ENCODE measurements at places on chromosomes 12 and 14. TPM values are rescaled to one million over a fixed set of nuclear protein-coding genes. Genes with fewer than 3 reads are reported as not detected.

- DNase-seq: no peak
Measured at GRCh38 chr12:50102646-50103309, 1.0 kb upstream of the GPD1 start.

DNA sequence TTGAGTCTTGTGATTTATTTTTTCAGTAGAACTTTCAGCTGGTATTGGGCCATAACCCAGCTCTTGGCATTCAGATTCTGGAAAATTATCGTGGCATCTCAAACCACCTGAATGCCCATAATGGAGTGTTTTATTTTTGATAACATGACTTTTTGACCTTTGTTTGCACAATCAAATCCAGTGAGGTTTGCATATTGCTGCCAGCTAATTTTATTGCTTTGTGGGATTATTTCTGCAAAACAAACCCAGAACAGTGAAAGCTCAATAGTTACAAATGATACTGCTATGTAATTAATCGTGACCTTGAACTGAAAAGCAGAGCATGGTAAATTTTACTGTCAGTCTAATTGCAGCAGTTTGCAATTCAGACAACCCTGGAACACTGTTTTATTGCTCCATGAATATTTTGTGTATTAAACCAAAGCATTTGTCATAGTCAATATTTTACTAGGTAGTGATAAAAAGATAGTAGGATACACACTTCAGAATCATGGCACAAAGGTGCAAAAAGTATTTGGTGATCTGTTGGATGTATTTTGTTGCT lies 255.2 kb upstream of the NAV3 start:
- no peak for DNase-seq

DNA sequence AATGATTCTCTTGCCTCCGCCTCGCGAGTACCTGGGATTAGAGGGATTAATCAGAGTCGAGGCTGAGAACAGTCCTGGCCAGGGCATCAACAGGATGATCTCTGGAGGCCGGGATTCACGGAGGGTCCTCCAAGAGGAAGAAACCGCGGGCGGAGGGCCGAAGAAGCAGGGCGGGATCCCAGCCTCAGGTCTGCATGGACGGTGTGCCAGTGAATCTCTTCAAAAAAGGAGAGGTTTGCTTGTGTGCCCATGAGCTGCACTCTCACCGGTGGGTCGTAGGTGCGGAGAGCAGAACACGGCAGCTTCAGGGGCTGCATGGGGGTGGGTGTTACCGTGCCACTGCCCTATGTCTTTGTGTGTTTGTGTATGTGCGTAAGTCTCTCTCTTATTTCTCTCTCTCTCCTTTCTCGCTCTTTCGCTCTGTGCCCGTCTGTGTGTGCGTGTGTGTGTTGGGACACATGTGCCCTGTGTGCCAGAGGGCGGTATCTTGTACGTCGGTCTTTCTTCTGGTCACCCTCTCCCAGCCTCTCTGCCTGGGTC lies 768.2 kb upstream of the ALG10B start:
- no peak for DNase-seq

DNA sequence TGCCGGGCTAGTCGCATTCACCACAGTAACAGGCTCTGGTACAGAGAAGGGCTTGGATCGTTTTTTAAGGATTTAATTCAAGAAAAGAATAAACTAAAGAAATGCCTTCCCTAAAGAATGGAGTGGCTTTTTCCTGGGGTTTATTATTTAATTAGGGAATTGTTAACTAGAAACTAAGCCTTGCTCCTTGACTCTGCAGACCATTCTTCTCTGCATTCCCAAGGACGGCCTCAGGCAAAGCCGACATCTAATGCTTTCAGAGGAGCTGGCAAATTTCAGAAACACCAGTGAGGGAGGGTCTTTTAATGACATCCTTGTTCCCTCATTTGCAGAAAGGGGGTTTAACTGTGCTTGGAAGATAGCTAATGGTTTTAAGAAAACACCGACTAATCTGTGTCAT lies 174.0 kb downstream of the EGLN3 start:
- DNase-seq: no peak

- DNase-seq: no peak
Measured at GRCh38 chr12:18899678-18900317, 161.9 kb downstream of the CAPZA3 start.

DNA sequence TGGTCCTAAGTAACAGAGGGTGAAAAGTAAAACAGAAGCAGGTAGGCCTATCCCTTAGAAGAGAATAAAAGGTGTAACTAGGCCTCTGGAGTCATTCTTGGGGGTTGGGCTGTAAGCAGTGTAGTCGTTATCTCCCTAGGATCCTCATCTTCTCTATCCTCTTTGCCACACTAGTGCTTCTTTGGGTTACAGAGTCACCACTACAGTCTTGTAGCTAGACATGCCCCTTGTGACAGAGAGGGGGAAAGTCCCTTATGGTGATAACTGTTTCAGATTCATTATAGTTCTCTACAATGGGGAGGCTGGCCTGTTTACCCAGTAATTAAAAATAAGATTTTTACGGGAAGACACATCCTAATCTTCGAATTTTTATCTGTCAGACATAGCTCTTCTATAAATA lies 16.4 kb upstream of the SRP54 start:
- no peak for DNase-seq

DNA sequence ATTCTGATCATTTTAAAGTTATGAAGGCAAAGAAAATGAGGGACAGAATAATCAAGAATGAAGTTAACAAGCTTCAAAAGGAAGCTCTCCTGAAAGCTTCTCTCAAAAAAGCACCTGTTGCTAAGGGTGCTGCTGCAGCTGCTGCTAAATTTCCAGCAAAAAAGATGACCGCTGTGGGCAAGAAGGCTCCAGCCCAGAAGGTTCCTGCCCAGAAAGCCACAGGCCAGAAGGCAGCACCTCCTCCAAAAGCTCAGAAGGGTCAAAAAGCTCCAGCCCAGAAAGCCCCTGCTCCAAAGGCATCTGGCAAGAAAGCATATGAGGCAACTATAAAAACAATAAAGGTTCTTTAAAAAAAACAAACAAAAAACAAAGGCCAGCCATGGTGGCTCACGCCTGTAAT lies 52.7 kb upstream of the NR2C1 start:
- DNase-seq: no peak

DNA sequence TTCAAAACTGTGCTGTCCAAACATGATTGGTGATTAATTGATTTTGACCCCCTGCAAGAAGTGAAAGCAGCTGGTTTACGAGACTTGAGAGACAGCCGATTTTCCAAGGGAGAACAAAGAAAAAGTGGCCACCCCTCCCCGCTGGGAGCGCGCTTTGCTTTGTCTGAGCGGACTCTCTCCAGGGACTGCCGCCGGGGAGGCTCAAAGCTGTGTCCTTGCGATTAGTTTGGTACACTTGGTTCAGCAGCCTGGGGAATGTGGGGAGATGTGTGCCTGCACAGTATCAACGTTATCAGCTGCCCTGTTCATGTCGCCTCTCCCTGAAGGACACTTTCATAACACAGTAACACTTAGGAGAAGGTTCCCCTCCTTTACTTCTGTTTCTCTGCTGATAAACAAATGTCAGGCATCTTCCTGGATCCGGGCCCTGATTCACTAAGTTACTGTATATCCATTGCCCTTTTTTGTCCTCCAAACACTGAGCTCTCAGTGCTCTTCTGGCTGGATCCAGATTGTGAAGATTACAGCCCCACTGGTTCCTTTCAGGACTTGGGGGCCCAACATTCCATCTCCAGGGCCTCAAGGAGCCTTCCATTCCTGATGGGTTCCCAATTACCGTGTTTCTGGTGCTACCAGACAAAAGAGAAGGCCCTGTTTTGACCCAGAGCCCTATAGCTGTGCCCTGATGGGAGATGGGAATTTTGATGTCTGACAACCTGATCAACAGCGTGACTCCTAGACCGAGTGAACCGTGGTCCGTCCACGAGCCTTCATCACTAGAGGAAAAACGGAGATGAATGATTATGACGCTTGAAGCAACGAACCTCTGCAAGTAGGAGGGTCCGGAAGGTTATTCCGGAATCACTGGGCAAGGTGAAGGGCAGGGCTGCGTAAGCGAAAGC lies 31.7 kb upstream of the TUBA1C start:
- peak; percentile 85 for DNase-seq

GRCh38 chr12:49761677-49762467 lies 20.5 kb downstream of the TMBIM6 start:
- DNase-seq: no peak

- DNase-seq: no peak
Measured at GRCh38 chr14:89207925-89208328, 209.1 kb downstream of the FOXN3 start.

DNA sequence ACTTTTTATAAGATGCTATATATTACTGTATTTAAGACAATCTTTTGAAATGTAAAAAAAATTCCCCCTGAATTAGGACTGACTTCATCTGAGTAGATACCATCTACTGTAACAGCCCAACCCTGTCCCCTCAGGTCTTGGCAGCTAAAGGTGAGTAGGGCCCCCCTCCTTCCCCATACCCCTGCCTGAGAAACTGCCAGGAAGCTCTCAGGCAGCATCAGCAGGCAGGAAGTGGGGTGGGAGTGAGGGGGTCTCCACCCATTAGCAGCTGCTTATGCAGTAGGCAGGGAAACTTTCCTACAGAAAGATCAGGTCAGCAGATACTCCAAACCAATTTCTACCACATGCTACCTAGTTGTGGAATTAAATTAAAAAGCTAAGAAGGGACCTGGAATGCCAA lies 62.5 kb downstream of the PAX9 start:
- no peak for DNase-seq

Gene SPX
- total RNA-seq: 22.6 TPM

Gene ESPL1
- total RNA-seq: 0.20 TPM

Gene WSCD2
- 35.0 TPM for total RNA-seq

Gene LTA4H
- total RNA-seq: 41.2 TPM

Gene GPD1
- total RNA-seq: 3.0 TPM

Gene NELL2
- 381 TPM for total RNA-seq

Gene PRPH
- 0.32 TPM for total RNA-seq

All from dorsolateral prefrontal cortex (tissue), 122 donors.